T follicular helper cell (primary cell): ENCODE measurements at places on chromosomes 7 and 10.

GRCh38 chr10:97821308-97822038 is 28.2 kb upstream of the GOLGA7B start:
- DNase-seq: no peak

DNA sequence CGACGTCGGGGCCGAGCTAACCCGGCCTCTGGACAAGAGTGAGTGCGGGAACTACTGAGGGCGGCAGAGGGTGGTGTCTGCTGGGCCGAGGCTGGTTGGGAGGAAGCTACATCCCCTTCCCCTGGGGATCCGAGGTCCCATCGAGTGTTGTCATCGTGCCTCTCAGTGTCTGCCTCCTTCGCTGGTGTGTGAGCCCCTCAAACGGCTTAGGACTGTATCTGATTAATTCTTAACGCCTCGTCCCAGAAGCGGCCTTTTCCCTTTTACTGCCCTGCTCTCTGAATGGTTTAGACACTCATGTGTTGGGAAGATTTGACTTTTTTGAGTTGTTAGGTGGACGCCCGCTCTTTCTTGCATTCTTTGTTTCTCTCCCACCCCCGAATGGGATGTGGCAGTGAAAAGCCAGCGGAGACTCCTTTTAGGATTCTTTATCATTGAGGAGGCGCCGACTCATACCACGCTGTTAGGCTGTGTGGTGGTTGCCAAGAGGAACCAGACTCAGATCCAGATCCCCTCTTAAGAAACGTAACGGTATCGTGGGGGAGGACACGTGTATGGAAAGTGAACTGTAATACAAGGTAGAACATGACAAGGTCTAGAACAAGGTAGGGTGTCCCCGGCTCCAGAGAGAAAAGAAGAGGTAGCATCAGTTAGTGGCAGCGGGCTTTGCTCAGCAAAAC is 631 bp downstream of the SUPV3L1 start:
- peak; percentile 11 for DNase-seq

- DNase-seq: no peak
Observed at GRCh38 chr7:3267966-3268690, 32.9 kb upstream of the SDK1 start.

DNA sequence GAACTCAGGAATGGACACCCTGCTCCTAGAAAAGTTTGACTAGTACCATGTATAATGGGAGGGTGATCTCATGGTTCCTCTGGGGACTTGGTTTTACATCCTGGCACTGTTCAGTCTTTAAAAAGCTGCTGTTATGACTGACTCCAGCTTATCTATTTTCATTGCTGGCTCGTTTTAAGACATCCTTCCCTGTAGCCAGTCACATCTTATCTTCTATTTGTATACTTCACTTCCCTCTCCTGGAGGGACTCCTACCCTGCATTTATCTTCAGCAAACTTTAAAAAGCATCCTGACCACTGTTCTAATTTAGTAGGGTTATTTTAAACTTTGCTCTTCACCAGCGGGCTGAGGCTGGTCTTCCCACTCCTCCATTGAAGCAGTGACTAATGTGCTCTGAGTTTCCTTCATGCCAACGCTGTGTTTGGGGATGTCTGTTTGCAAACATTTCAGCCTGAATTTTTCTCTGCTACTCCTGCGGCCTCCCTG is 72.9 kb upstream of the ARMC3 start:
- no peak for DNase-seq

- DNase-seq: no peak
Observed at GRCh38 chr7:70317356-70317755, 719.1 kb downstream of the AUTS2 start.

GRCh38 chr7:129240119-129240820 is 15.4 kb downstream of the AHCYL2 start:
- no peak for DNase-seq

- DNase-seq: no peak
Observed at GRCh38 chr10:27450225-27450624, 53.9 kb upstream of the RAB18 start.

DNA sequence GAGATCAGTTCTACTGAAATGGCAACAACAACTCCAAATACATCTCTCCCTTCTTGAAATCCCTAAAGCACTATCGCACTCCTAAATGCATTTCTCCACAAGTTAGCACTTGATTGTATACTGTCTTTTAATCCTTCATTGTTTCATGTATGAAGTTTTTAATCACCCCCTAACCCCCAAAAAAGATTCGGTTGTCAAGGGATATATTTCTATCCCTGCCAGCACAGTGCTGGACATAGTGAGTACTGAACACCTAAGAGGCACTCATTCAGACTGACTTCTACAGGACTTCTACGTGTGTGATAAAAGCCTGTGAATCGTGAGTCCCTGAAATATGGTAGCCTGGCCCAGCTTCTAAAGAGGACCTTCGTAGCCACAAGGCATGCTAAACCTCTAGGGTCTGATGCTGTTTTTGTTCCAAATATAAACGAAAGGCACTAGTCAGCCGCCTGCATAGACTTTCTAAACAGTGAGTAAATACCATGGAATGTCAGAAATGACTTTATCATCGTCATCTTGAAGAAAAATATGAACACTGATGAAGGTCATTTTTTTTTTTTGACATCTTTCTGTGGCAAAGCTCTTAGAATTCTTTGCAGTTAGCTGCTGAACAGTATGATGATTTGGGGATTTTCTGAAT is 14.6 kb upstream of the ZSCAN21 start:
- DNase-seq: no peak

DNA sequence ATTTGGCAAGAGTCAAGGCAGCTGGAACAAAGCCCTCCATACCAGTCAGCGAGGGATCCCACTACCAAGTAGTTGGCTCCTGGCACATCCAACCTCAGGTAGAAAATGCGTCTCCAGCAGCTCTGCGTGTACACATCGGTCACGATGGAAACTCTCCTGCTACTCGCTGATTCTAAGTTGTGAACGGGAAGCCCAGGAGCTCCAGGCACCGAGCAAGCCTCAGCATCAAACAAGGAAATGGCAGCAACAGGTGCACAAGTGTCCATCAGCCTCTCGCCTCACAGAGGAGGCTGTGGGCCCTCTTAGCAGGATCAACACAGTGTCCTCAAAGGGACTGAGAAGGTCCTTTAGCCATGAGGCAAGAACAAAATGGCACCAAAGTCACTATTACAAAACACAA is 127.0 kb downstream of the TCERG1L start:
- DNase-seq: no peak

DNA sequence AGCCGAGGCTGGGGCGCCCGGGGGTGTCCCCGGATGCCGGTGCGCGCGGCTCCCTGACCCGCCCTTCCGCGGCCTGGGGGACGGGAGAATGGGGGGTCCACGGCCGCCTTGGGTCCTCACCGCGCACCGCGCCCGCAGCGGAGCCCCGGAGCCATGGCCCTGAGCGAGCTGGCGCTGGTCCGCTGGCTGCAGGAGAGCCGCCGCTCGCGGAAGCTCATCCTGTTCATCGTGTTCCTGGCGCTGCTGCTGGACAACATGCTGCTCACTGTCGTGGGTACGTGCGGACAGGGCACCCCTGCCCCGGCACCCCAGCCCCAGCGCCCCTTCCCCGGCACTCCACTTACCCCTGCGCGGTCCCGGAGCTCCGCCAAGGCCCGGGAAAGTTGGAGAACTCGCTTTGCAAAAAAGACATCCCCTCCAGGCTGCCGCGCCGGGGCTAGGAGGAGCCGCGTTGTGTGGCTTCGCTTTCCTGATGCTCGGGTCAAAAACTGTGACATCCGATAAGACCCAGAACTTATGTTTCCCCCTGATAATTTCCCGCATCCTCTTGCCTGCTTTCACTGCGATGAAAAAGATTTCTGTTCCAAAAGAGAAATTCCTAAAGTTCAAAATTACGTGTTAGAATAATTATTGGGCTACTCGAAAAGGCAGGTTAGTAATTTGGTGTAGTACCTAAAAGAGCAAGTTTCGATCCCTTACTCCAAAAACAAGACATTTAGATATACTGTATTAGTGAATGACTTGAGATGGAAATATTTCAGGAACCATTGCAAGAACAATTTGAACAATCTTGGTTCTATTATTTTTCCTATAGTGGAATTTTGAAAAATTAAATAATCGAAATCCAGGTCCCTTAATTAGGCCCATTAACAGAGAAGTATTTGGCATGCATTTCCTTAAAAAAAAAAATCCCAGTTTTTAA is 888 bp downstream of the SLC18A2 start:
- no peak for DNase-seq

DNA sequence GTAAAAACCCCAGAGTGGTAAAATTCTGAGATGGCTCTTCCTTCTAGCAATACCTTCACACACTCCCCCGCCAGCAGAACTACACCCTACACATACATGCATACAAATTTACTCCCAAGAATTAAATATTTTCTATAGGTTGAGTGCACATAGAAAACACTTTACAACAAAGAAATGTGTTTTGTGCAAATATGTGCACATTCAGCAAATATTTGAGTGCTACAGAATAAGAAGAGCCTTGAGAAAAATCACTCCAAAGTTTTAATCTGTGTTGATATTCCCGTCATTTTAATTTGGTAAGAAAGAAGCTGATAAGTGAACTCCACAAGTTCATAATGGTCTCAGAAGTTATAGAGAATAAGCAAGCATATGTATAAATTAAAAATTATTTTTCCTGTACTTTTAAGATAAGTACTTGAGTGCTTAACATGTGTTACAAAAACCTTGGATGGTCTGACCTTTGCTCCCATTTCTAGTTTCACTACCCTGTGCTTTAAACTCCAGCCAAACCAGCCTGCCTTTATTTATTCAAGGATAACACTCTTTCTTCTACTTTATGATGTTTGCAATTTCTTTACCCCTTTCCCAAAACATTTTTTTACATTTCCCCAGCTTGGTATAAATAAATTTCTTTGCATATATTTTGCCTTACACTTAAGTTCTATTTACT is 733.5 kb upstream of the LRRTM3 start:
- DNase-seq: no peak

DNA sequence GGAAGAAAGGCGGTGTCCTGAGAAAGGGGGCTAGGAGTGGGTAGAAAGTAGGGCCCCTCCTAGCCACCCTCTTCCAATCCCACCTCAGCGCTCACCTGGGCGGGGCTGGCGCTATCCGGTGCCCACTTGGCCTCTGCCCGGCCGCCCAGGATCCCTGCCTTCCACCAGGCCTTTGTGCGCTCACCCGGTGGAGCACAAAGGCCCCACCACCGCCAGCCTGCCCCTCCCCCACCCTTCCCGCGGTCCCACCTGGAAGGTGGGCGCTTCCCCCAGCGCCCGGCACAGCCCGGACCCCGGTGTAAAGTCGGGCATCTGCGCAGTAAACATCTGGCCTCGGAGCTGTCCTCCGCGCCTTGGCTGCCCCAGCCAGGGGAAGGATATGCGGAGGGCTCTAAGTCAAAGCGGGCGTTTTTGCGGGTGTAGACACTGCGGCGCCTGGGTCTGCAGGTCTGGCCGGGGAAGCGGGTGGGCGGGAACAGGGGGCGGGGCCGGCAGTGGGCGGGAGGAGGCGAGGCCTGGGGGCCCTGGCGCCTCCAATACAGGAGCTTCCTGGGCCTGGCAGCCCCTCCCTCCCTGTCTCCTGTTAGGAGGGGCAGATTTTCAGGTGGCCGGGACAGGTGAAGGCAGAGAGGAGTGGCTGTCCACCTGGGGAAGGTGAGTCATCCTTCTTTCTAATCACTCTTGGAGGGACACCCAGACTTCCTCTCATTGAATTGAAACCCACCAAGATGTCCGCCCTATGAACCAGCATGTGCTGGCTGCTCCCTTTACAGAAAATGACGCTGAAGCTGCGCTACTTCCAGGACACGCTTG is 49.3 kb downstream of the PNLIPRP2 start:
- DNase-seq: no peak

GRCh38 chr10:69871074-69871473 is 69.4 kb downstream of the COL13A1 start:
- no peak for DNase-seq

DNA sequence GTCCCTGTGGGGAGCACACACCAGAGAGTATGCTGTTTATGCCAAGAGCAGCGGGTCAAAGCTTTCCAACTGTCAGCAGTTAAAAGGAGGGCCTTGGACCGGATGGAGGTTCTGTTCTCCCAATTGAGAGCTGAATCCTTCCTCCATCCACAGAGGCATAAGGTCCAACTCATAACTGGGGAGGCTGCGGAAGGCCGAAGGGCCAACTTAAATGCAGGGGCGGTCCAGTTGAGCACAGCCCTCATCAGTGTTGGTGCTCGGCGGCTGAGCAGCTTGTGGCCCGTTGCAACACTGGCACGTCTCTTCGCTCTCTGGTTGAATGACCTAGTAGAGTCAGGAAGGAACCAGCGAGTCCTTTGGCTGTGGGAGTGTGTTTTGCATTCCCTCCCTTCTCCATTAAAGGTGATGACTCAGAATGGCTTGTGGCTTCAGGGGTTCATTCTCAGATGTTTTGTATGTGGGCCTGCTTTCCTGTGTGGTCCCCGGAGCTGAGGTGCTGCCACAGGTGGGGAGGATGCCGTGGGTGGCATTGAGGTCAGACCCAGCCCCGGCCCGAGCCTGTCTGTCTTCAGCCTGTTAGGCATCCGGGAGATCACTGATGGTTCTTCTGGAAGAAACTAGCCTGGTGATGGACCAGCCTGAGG is 44.8 kb upstream of the DMBT1 start:
- peak; percentile 19 for DNase-seq

GRCh38 chr10:113443141-113443925 is 109.5 kb upstream of the HABP2 start:
- DNase-seq: no peak

DNA sequence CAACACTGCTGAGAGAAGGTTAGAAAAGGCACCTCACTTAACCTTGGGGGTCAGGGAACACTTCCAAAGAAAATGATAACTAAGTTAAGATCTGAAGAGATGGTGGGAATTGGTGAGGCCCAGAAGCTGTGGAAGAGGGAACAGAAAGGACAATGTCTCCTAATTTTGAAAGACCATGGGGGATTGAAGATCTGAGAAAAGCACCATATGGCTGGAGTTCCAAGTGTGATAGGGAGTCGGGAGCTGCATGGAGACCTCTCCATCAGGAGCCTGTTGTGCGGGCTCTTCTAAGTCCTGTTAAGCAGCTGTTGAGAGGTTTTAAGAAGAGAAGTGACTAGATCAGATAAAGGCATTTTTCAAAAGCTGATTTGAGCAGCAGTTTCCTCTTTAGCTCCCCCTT is 254.3 kb downstream of the CDK14 start:
- DNase-seq: no peak

GRCh38 chr10:82796510-82796909 is 921.5 kb downstream of the NRG3 start:
- DNase-seq: no peak

DNA sequence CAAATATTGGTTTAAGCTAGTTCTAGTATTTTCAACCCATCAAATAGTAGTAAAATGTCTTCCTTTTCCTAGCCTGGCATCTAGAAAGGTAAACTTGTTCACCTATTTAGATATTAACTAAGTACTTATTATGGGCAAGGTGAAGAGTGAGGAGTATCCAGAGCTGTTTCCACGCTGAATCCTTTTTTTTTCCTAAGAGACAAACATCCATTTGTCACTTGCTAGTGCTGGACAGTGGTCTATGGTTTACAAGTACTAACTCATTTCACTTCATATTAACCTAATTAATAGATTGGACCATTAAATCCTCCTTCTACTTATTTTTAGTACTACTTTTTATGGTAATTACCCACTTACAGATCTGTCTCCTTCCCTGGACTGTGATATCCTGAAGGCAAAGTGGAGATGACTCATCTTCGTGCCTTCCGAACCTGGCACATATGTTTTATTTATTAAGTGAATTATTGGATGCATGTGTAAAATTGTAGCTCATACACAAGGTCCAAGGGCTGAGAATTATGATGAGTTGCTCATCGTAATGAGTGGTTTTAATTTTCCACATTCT is 159.6 kb upstream of the IGFBP3 start:
- no peak for DNase-seq
